Central memory CD8-positive, alpha-beta T cell (primary cell): ENCODE measurements at places on chromosomes 11 and 22.

- peak overlapping the region; percentile 16 for H3K27ac ChIP-seq
- H3K36me3 ChIP-seq: peaks cover 1% of the 10 kb centered on the region
- H3K4me1 ChIP-seq: peaks cover 13% of the 10 kb centered on the region
- H3K4me3 ChIP-seq: peak overlapping the region; percentile 84
- DNase-seq: no peak
Observed at GRCh38 chr11:43941257-43941994, 1.0 kb upstream of the C11orf96 start.

GRCh38 chr22:47114813-47115517 is 352.5 kb downstream of the TBC1D22A start:
- peaks cover 19% of the 10 kb centered on the region for H3K36me3 ChIP-seq
- peaks cover 6% of the 10 kb centered on the region for H3K4me1 ChIP-seq
- H3K4me3 ChIP-seq: no peak overlapping the region
- no peak for DNase-seq
- no peak overlapping the region for H3K27ac ChIP-seq
- no peaks in the 10 kb centered on the region for H3K27me3 ChIP-seq

DNA sequence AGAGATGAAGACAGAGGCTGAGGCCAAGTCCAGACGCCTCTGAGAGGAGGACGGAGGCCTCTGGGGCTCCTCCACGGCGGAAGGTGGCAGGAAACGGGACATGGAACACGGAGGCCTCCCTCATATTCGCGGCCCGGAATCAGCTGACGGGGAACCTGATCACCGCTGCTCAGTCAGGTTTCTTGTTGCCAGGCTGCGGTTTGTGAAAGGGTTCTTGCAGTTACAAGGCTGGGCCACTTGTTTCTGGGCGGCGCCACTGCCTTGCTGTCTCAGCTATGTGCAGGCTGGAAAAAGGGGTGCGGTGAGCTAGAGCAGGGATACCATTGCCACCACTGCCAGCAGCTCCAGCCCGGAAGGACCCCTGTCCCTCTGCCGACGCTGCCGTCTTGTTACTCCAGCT is 10.0 kb upstream of the MMP1 start:
- no peaks in the 10 kb centered on the region for H3K4me1 ChIP-seq
- no peaks in the 10 kb centered on the region for H3K36me3 ChIP-seq
- no peak overlapping the region for H3K4me3 ChIP-seq
- H3K27me3 ChIP-seq: peaks cover 44% of the 10 kb centered on the region
- no peak for DNase-seq
- H3K27ac ChIP-seq: no peak overlapping the region

DNA sequence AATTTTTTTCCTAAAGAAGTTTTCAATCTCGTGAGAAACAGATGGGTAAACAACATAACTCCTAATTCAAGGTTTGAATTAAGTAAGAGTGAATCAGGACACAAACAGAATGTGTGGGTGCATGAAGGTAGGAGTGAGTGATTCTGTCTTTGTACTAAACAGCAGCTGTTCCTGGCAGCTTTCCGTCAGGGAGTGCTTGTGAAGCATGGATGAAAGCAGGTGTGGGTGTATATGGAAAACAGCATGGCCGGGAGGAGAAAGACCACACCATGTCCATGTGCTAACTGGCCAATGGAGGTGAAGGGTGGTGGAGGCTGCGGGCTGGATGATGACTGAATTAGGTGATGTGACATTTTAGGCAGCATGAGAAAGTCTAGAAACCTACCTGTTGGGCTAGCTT is 49.6 kb downstream of the BARX2 start:
- no peaks in the 10 kb centered on the region for H3K4me1 ChIP-seq
- H3K27me3 ChIP-seq: no peaks in the 10 kb centered on the region
- H3K4me3 ChIP-seq: no peak overlapping the region
- no peak overlapping the region for H3K27ac ChIP-seq

- peak overlapping the region; percentile 26 for H3K27ac ChIP-seq
- no peaks in the 10 kb centered on the region for H3K27me3 ChIP-seq
- no peak overlapping the region for H3K4me3 ChIP-seq
- peaks cover 25% of the 10 kb centered on the region for H3K36me3 ChIP-seq
- H3K4me1 ChIP-seq: peaks cover 15% of the 10 kb centered on the region
- no peak for DNase-seq
Observed at GRCh38 chr22:36226189-36226588, 13.1 kb downstream of the APOL2 start.

DNA sequence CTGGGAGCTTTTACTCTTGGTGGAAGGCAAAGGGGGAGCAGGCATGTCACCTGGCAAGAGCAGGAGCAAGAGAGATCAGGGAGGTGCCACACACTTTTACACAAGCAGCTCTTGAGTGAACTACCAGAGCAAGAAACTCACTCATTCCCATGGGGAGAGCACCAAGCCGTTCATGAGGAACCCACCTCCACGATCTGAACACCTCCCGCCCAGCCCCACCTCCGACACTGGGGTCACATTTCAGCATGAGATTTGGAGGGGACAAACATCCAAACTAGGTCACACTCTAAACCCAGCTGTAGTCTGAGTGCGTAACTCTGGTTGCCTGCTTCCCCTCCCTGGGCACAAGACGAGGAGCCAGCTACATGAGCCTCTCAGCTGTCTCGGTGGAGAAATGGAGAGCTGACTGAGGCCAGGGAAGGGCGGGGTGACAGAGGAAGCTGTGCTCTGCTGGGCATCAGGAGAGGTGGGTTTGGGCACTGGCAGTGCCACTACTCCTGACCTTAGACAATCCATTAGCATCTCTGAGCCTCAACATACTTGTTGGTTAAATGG is 134.6 kb downstream of the PKNOX2 start:
- no peak overlapping the region for H3K4me3 ChIP-seq
- H3K36me3 ChIP-seq: no peaks in the 10 kb centered on the region
- H3K27me3 ChIP-seq: peaks cover 50% of the 10 kb centered on the region
- no peak for DNase-seq

DNA sequence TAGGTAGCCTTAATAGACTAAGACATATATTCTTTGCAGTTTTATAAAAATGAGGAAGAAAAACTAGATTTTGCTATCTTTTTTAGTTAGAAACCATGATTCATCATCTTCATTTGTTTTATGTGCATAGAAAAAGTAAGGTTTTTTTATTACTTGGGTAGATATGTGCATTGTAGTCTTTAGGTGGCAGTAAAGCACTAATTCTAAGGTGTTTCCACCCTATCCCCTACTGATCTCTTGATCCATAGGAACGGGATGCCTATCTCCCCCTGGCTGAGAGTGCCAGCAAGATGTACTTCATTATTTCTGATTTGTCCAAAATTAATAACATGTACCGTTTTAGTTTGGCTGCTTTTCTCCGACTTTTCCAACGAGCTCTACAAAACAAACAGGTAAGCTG is 148.1 kb downstream of the DYNC2H1 start:
- no peaks in the 10 kb centered on the region for H3K4me1 ChIP-seq
- no peak for DNase-seq
- H3K36me3 ChIP-seq: peaks cover 2% of the 10 kb centered on the region
- H3K4me3 ChIP-seq: no peak overlapping the region
- no peaks in the 10 kb centered on the region for H3K27me3 ChIP-seq

GRCh38 chr11:68436985-68437926 is 23.3 kb upstream of the PPP6R3 start:
- no peaks in the 10 kb centered on the region for H3K27me3 ChIP-seq
- peaks cover 2% of the 10 kb centered on the region for H3K36me3 ChIP-seq
- H3K27ac ChIP-seq: no peak overlapping the region
- H3K4me3 ChIP-seq: no peak overlapping the region

- no peaks in the 10 kb centered on the region for H3K27me3 ChIP-seq
- peaks cover 33% of the 10 kb centered on the region for H3K4me1 ChIP-seq
- peaks cover 53% of the 10 kb centered on the region for H3K36me3 ChIP-seq
- H3K4me3 ChIP-seq: no peak overlapping the region
- H3K27ac ChIP-seq: no peak overlapping the region
- no peak for DNase-seq
Observed at GRCh38 chr11:46668480-46669085, 31.8 kb downstream of the ARHGAP1 start.
